ENCODE measurements at places on chromosomes 12 and 14.

DNA sequence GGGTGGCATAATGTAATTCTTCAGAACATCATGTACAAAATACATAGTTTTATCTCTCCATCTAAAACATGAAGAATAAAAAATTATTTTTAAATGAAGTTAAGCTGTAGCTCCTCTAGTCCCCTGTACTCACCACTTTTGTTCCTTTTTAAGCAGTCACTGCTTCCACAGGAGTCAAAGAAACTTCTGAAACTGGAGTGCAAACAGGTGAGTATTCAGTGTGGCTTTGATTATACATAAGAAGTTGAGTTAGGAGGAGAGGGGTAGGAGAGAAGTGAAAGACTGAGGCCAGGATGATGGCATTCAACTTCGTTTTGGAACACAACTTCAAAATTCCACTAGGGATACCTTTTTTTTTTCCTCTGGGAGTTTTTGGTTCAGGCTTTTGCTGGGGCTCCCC, 131.4 kb upstream of the CNTN1 start:
- no peak for DNase-seq

GRCh38 chr14:38107216-38107631, 100.5 kb upstream of the SSTR1 start:
- DNase-seq: no peak

- no peak for DNase-seq
These were observed 228.7 kb downstream of the APAF1 start for GRCh38 chr12:98873776-98874175.

DNA sequence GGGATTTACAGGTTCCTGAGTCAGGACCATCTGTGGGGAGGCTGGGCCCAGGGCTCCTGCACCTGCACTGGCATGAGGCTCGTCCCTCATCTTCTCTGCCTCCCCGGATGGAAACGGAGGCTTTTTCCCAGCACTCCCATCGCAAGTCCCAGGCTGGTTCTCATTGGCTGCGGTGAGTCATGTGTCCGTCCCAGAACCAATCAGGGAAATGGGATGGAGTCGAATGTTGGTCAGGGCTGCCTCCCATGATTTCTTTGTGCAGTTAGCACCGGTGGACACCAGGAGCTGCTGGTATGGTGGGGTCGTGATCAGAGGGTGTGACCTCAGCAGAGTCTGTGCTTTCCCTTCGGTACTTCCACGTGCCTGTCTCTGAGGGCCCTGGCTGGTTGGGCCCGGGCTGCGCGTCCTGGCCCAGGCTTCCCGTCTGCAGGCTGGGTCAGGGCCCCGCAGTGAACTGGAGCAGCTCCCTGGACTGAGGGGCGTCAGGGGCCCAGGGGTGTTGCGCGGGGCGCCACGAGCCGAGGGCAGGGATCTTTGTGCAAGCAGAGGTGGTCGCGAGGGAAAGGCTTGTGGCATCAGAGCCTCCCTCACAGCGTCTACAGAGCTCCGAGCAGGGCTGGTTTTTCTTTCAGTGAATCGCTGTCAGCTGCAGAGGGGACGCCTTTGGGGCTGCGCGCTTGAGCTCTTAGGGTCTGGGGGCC, 168.1 kb downstream of the ADGRD1 start:
- DNase-seq: no peak

- DNase-seq: no peak
These were observed 273.4 kb upstream of the SLC16A7 start for GRCh38 chr12:59322473-59322872.

GRCh38 chr14:95480887-95481226, 35.6 kb downstream of the SYNE3 start:
- no peak for DNase-seq

- DNase-seq: no peak
These were observed 163.0 kb upstream of the EEA1 start for GRCh38 chr12:93091886-93092648.

- no peak for DNase-seq
These were observed 385.4 kb upstream of the TMEM132C start for GRCh38 chr12:127881371-127882140.

GRCh38 chr14:67538501-67538900, 5.4 kb downstream of the PLEKHH1 start:
- DNase-seq: no peak

GRCh38 chr14:64857979-64858744, 21.5 kb downstream of the SPTB start:
- DNase-seq: no peak

DNA sequence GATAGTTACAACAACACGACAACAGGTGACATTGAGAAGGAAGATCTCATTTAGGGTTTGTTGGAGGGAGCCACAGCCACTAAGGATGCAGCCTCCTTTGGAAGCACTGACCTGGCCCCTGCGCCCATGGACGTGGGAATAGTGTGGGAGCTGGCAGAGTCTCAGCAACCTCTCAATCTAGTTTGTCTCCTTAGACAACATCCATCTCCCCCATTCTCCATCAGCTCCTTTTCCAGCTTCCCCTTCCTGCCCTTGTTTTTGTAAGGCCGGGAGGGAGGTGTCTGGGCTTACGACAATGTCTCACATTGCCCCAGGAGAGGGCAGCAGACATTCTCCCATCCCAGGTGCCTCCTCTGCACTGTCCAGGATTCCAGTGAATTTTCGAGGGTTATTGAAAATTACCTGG, 170.2 kb upstream of the PZP start:
- no peak for DNase-seq

DNA sequence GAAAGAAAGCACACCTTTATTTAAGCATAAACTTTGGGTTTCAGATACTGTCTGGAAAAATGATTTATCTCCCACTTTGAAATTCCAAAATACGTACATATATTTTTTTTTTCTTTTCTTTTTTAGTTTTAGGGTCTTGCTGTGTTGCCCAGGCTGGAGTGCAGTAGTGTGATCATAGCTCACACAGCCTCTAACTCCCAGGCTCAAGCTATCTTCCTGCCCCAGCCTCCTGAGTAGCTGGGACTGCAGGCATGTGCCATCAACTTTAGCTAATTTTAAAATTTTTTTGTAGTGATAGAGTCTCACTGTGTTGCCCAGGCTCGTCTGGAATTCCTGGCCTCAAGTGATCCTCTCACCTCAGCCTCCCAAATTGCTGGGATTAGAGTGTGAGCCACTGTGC, 45.9 kb upstream of the PAPLN start:
- no peak for DNase-seq

- DNase-seq: no peak
These were observed 97.9 kb downstream of the RFLNA start for GRCh38 chr12:124392667-124393413.

Data from hematopoietic multipotent progenitor cell (in vitro differentiated cells).